ENCODE measurements at places on chromosomes 12 and 14.
A peak's percentile ranks its signal among the peaks of the same experiment; 100 is the strongest.

DNA sequence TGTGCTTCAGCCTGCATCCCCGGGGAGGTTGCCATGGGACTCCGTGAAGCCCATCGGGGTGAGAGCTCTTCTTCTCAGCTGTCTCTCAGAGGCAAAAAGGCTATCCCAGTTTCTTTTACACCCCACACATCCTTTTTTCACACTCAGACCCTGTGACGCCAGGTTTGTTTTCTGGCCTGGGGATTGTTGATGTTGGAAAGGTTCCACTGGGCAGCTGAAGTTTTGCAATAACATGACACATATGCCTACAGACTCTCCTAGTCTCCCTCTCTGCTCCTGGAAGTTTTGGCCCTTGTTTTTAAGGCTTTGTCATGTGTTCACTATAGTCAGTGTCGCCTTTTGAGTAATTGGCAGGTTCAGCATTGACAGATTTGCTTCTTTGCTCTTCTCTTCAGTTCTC lies 118.6 kb downstream of the SMOC1 start:
- peak; percentile 63 for DNase-seq

DNA sequence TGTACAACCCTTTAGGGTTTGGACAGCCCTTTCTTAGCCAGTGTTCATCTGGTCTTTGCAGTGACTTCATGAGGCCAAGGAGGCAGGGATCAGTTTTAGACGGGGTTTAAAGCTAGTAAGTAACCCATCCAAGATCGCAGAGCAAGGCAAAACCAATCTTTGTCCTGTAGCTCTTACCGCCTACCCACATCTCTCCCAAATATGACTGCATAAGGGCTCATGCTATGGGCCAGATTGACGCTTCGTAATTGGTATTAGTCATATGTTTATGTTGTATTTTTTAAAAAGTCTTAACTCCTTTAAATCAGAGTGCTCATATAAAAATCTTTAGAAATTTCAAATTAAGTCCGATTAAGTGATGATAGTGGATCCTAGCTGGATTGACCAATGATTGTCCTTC lies 3.7 kb upstream of the CLMN start:
- no peak for DNase-seq

GRCh38 chr12:125098676-125099408 lies 33.6 kb downstream of the AACS start:
- DNase-seq = no peak

GRCh38 chr12:25107920-25108319 lies 87.0 kb downstream of the DNAI7 start:
- no peak for DNase-seq

DNA sequence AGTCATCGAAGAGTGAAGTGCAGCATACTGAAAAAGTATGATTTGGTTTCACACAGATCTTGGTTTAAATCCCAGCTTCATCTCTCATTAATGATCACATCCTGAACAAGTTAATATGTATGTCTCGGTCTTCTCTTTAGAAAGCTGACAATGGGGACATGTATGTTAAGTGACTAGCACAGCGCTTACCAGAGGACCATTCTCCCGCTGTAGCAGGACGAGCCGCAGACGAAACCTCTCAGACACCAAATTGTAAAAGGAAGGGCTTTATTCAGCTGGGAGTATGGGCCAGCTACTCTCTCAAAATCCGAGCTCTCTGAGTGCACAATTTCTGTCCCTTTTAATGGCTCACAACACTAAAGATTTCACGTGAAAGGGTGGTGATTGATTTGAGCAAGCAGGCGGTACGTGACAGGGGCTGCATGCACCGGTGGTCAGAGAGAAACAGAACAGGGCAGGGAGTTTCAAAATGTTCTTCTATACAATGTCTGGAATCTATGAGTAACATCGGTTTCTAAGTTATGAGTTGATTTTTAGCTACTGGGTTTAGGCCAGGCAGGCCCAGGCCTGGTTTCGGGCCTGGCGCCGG lies 682.4 kb downstream of the DIO2 start:
- DNase-seq = no peak

GRCh38 chr14:94378527-94379290 lies 9.7 kb downstream of the SERPINA1 start:
- DNase-seq = no peak

GRCh38 chr14:100212476-100213333 lies 26.2 kb upstream of the YY1 start:
- DNase-seq = no peak

- no peak for DNase-seq
Observed at GRCh38 chr12:85007836-85008235, 28.2 kb downstream of the TSPAN19 start.

- peak; percentile 28 for DNase-seq
Observed at GRCh38 chr12:53757101-53757770, 5.5 kb upstream of the CISTR start.

- DNase-seq = no peak
Observed at GRCh38 chr12:71536279-71536938, 96.8 kb downstream of the LGR5 start.

GRCh38 chr14:51619561-51619960 lies 32.1 kb upstream of the FRMD6 start:
- DNase-seq = no peak

GRCh38 chr12:49201595-49202295 lies 12.9 kb upstream of the TUBA1A start:
- DNase-seq = peak; percentile 70

DNA sequence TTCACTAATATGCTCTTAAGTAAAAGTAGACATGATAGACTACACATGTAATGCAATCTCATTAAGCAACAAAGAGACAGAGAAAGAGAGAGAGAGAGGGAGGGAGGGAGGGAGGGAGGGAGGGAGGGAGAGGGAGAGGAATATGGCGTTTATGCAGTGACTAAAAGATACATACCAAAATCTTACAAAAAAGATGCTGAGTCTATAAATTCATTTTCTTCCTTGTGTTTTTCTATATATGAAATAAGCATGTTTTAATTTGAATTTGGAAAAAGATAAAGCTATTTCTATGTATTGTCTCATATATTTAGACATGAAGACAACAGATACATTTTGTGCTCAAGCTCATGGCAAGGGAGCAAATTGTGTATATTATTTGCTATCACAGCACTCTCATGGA lies 44.1 kb downstream of the LRFN5 start:
- DNase-seq = no peak

DNA sequence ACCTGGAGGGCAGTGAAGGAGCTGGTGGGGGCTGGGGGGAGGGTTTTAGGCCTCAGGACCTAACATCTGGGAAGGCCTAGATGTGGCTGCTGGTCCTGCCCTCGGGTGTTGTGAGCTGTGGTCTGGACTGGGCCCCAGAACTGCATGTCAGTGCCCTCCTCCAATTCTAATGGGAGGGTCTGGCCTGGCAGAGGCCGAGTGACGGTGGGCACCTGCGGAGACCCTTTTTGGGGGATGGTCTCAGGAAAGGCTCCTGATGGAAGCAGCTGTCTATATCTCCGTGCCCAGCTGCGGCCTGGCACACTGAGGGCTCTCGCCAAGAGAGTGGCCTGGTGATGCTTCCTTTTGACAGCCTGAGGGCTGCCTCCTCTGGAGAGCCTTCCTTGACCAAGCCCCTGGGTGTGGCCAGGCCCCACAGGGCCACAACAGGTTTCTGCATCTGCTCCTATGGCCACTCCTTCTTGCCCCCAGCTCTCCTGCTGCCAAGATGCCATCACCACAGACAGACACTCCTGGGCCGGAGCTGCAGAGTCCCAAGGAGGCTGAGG lies 5.3 kb downstream of the EXOC3L4 start:
- DNase-seq = no peak

DNA sequence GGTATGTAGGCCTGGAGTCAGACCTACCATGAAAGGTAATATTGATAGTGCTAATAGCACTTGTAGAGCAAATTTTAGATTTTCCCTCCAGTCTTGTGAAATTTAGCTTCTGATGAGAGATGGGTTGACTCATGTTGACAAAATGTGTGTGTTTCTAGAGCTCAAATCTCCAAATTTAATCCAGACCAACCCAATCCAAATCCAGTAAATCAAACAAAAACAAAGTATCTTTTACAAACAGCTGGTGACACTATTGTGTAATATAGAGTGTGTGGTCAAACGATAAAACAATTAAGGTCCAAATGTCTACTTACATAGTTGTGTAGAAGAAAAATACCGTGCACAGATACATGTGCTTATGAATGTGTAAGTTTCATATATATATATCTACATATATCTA lies 63.4 kb upstream of the KITLG start:
- no peak for DNase-seq

- DNase-seq = no peak
Observed at GRCh38 chr14:58862416-58863160, 224.8 kb downstream of the DACT1 start.

DNA sequence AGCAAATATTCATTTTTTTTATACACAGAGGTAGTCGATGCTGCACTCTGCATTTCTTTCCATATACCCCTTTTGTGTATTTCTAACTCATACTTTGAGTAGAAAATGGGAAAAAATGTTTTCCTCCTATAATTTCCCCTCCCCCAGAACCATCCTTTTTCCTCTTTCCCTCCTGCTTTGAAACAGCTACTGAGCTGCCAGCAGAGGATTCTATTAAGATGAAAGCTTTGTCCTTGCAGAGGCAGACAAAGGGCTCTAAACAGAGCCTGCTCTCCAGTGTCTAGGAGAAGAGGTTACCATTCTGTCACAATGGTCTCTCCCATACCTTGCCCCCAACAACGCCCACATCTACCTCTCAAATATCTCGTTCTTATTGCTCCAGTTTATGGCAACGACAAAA lies 74.6 kb upstream of the OSBPL8 start:
- DNase-seq = no peak

DNA sequence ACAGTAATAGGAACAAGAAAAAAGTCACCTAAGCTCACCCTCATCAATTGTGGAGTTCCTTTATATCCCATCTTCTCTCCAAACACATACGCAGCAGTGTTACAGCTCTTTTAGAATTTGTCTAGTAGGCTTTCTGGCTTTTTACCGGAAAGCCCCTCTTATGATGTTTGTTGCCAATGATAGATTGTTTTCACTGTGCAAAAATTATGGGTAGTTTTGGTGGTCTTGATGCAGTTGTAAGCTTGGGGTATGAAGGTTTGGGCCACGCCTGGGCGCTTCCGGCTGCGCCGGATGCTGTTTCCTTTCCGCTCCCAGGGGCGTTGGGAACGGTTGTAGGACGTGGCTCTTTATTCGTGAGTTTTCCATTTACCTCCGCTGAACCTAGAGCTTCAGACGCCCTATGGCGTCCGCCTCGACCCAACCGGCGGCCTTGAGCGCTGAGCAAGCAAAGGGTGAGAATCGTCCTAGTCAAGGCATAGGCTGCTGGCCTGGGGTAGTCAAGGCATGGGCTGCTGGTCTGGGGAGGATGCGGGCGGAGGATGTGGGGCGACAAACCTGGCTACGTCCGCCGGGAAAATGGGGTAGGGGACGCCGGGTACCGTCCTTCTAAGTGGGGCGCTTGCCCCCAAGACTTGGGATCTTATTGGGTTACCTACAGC lies at the start of the genes C12orf57 and RNU7-1:
Gene C12orf57, plus strand, starts transcription at position 301 of the 659 bp plus-strand sequence. Its CDS starts 100 bp downstream, at position 401.
Gene RNU7-1, plus strand, starts transcription at position 95 of the 659 bp plus-strand sequence.
- peak; percentile 76 for DNase-seq

GRCh38 chr12:104460973-104461698 lies 4.4 kb downstream of the CHST11 start:
- no peak for DNase-seq

GRCh38 chr14:88297306-88297705 lies 25.8 kb downstream of the KCNK10 start:
- no peak for DNase-seq

DNA sequence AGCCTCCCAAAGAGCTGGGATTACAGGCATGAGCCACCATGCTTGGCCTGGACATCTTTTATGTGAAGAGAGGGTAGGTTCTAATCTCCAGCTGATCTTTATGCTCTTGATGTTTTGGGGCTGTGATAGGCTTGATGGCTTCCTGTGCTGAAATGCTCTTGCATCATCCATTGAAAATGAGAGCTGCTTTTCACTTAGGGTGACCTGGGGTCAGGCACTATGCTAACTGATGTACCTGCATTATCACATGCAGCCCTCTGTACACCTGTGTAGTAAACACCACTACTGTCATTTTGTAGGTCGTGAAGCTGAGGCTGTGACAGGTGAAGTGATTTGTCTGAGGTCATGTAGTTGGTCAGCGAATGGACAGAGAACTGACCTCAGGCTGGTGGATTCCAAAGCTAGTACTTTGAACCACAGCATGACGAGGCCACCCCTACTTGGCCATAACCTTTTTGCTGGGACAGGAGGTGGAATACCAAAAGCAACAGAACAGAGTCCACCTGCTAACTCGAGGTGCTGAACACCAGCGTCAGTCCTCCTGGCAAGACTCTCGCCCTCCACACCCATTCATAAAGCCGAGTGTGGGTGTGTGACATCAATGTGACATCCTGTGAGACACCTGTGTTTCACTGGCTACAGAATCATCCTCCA lies 69.1 kb downstream of the C12orf75 start:
- no peak for DNase-seq

DNA sequence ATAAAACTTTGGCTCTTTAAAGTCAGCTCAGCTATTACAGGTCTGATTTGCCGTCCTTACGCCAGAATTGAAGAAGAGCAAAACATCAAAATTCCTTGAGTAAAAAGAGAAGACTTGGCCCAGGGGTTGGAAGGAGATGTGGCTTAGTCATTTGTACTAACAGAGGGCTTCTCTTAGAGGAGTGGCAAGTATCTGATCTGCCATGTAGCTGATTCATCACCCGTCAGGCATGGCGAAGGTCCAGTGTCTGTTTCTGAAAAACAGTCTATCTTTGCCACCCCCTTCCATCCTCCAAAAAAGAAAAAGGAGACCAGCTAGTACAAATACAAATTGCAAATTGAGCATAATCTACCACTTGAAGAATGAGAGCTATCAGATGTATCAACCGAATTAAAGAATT lies 91.9 kb downstream of the RAD52 start:
- DNase-seq = no peak

GRCh38 chr14:80176893-80177292 lies 34.4 kb downstream of the DIO2 start:
- DNase-seq = no peak

GRCh38 chr12:48787791-48788523 lies 932 bp downstream of the ADCY6 start:
- DNase-seq = no peak

DNA sequence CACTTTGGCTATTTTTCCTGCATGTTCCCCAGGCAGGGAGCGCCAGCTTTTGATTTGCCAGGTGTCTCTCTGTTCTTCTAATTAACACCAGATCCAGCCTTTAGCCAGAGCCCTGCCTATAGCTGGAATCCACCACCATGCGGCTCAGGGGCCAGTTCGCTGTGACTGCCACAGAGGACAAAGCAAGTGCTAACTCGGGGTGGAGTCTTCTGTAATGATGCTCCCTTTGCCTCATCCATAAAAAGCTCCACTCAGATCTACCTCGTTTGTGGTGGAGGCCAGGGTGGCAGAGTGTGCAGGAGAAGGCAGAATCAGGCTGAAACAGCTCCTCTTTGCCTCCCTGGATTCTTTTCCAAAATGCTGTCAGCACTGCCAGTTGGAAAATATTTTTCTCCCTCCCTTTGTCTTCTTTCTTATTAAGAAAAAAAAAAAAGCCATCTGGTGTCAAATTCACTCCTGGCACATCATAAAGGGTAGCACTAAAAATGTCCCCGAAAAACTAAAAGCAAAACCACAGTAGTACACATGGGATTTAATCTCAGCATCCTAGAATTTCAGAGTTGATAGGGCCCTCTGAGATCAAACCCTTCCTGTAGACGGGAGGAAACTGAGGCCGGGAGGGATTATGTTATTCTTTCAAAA lies 18.0 kb upstream of the CTDSP2 start:
- DNase-seq = no peak

GRCh38 chr12:108565146-108565545 lies 2.8 kb downstream of the ISCU start:
- no peak for DNase-seq
